Glomerular endothelial cell (primary cell): ENCODE measurements at places on chromosomes 13 and 19.

DNA sequence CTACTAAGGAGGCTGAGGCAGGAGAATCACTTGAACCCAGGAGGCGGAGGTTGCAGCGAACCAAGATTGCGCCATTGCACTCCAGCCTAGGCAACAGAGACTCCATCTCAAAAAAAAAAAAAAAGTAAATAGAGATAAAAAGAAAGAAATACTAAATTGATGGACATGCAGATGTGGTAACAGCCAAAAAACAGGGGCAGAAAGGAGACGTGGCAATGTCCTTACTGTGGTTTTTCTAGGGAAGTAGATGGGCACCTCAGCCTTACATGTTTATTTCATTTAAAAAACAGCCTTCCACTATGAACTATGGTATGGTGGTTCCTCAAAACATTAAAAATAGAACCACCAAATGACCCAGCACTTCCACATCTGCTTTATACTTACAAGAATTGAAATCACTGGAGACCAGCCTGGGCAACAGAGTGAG lies 6.5 kb upstream of the EIF3G start:
- DNase-seq = no peak

DNA sequence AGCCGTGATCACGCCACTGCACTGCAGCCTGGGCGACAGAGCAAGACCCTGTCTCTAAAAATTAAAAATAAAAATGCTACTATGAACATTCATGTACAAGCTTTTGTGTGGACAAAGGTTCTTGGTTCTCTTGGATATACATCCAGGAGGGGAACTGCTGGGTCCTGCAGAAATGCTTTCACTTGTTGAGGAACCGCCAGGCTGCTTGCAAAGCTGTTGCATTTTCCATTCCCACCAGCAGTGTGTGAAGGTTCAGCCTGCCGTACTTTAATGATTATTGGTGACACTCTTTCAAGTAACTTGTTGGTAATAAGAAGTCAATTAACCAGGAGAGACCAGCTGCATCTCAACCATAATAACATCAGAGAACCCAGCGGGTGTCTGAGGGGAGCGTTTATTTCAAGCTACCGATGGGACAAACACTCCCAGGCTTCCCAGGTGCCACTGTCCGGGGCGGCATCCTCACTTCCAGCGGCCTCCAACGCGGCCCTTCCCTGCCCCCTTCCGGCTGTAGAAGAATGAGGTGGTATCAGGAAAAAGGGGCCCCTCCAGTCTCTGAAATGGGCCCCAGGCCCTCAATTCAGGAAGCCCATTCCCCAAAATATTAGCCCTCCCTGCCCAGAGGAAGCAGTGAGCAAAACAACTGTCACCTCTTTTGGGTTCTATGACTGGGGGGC lies 15.2 kb upstream of the PPP1R12C start:
- no peak for DNase-seq

DNA sequence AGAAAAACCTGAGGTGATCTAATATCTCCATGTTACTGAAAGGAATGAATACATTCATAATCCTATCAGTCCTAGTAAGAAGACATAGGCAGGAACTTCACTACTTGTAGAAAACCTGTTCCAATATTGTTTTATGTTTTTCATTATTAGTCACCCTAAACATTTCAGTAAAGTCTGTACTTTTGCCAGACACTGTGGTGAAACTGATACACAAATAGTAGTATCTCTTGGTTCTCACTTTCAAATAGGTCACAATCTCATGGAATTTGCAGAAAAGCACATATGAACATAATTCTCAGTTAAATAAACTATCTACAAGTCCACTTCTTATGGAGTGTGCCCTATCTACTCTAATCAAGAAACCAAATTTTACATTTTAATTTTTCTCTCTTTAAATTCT lies 88.3 kb upstream of the PCDH9 start:
- DNase-seq = no peak

GRCh38 chr13:31629085-31629780 lies 110.1 kb upstream of the RXFP2 start:
- no peak for DNase-seq

GRCh38 chr13:40668335-40668734 lies 1.9 kb upstream of the FOXO1 start:
- DNase-seq = no peak

- DNase-seq = no peak
These were observed 34.1 kb upstream of the WDFY2 start for GRCh38 chr13:51550151-51550550.
